CD4-positive, alpha-beta T cell (primary cell): ENCODE measurements at places on chromosomes 1 and 21.

GRCh38 chr1:192442736-192443135, 125.9 kb downstream of the RGS21 start:
- DNase-seq, result no peak

DNA sequence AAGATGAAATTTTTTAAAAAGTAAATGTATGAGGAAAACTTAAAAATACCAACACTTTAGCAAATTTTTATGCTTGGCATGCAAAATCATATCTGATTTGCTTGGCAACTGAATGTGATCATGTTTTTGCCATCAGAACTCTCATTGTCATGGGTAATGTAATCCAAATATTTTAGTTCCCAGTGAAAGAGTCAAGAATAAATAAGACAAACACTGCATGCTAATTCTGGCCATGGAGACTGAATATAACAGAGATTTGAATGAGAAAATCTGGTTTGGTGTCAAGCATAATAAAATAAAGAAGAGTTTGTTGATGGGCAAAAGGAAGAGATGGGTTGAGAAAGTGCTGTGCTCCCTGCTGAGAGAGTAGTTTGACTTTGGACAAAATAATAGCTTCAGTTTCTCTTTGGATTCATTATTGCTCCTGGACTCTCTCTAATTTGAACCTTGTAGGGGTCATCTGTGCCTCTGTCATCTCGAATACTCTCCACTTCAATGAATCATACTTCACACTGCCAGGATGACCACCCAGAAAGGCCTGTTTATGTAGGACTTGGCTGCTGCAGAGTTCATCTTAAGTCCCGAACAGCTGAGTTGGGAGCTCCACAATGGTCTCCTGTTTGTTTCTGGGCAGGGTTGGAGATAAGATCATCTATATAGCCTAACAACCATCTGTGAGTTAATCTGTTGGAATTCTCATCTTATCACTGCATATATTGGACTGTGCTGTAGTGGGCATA, 34.4 kb downstream of the ADAMTS1 start:
- DNase-seq, result no peak

GRCh38 chr1:37673920-37674319, 18.4 kb upstream of the CDCA8 start:
- DNase-seq, result peak; percentile 43

DNA sequence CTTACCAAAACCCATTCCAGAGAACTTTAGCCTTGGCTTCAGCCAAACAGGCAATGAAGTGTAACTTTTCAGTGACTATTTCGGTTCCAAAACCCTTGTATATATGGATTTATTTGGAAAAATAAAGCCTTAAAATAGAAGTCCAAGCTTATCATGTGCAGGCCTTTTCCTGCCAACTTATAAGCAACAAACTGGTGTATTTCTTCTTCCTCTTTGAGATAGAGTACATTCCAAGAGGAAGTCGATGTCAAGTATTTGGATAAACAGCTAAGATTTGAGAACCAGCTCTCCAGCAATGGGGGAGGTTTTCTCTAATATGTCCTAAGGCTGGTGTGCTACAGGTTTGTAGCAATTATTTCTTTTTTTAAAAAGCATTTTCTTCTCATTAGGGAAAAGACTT, 407.8 kb downstream of the DUSP10 start:
- DNase-seq, result no peak

DNA sequence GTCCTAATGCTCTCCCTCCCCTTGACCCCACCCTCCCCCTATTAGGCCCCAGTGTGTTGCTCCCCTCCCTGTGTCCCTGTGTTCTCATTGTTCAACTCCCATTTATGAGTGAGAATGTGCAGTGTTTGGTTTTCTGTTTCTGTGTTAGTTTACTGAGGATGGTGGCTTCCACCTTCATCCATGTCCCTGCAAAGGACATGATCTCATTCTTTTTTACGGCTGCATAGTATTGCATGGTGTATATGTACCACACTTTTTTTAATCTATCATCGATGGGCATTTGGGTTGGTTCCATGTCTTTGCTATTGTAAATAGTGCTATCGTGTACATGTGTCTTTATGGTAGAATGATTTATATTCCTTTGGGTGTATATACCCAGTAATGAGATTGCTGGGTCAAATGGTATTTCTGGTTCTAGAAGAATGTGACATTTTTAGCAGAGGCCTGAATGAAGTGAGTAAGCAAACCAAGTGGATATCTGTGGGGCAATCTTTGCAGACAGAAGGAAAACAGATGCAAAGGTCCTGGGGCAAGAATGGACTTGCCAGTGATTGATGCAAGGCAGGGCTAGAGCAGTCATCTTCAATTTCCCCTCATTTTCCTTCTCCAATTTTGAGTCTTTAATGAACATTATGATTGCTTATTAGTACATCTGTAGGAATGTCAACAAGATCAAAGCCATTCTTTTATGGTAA, 50.2 kb downstream of the UBE4B start:
- DNase-seq, result no peak

DNA sequence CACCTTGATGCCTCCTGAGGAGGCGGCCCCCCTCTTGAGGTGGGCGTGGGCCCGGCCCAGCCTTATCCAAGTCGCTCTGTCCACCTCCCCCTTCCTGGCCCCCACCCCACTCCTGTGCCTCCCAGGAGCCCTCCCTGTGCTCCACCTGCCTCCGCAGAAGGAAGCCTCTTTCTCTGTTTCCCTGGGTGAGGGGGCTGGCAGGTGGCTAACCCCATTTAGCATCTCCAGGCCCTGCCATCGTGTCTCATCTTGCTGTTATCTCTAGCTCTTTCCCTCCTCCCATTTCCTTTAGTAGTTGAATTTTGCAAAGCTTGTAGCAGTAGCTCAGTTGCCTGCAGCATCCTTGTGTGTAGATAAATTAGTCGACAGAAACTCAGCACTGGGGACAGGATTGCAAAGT, 7.2 kb downstream of the RNF187 start:
- no peak for DNase-seq

DNA sequence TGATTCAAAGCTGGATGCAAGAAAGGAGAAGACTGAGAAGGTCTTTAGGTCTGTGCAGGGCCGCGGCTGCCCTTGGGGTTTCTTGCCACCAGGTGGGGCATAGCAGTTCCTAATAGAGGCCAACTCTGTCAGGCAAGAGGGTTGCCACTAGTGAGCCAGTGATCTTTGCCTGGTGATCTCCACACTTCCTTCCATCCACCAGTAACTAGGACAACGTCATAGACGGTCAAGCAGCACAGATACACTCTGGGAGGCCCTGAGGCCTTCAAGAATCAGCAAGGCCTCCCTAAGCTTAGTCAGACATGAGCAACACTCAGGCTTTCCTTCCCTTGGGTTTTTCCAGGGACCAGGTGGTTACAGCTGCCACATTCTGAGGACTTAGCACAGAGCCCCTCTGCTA, 32.9 kb upstream of the ATP2B4 start:
- peak; percentile 64 for DNase-seq

- peak; percentile 62 for DNase-seq
Observed at GRCh38 chr1:113929750-113930498, 800 bp downstream of the HIPK1 start.

DNA sequence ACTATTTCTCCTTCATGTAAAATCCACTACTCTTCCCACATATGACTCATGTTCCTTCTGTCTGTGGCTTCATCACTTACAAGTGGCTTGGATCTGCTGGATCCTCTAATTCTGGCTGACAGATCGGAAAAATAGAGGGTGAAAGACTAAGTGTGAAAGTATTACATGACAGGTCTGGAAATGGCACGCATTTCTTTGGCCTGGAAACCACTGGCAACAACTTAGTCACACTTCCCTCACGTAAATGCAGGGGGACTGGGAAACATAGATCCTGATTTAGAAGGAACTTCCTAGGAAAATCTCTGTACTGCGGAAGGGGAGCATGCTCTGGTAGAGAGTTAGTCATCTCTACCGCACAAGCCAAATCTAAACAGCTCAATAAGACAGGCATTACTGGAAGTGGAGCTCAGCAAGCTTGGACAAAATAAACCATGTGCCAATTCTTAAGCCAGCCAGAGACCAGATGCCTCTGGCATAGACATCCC, 305.4 kb upstream of the PTBP2 start:
- DNase-seq, result no peak

GRCh38 chr1:8411803-8412182, 93.9 kb downstream of the SLC45A1 start:
- no peak for DNase-seq

DNA sequence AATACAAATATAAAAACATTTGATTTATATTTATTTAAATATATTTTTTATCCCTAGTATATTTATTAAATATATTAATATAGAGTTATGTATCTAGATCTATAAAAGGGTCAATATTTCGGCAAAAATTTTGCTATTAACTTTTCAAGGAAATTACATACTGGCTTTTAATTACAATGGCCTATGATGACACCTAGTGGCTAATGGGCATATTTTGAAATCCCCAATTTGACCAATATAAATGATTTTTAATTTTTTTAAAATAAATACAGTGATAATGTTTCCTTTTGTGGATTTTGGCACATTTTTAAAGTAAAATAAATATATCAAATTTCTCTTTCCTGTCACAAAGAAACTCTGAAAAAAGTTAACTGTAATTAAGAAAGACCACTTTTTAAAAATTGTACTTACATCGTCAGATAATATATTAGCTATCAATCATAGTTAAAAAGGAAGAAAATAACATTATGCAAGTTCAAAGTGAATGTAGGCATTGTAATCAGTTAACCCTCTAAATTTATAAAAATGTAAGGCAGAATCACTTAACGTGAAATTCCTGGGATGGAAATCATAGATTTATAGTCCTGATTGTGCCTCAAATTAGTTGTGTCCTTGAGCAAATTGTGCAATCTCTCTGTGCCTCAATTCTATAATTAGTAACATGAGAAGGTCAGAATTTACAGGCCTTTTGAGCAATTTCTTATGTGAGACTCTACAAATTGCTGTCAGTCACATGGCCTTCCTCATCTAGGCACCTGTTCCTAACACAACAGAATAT, 25.6 kb upstream of the RGS13 start:
- peak; percentile 63 for DNase-seq

GRCh38 chr1:7233646-7234470, 448.6 kb downstream of the CAMTA1 start:
- no peak for DNase-seq

GRCh38 chr1:15296585-15297321, 49.7 kb downstream of the FHAD1 start:
- no peak for DNase-seq

DNA sequence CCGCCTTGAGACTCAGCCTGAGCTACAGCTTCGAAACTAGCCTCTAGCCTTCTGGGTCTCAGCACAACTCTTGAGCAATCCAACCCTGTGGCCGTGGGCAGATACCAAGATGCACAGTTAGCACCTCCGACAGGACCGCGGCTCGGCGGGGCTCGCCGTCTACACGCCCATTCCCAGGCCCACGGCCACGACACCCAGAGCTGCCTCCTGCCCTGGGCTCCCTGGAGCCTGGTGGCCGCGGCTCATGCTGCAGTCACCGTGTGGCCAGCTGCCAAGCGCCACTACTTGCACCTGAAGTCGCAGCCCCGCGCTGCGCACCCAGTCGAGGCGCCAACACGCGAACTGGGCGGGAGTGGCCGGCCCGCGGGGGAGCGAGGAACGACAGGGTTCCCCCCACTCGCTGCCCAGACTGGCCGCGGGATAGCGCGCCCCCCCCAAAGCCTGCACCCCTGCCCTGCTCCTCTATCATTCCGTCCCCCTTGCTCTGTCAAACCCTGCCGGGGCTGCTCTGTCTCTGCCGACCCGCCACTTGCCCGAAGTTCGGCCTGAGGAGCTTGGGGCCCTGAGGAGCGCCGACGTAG, 729 bp upstream of the CDCA8 start:
- DNase-seq, result peak; percentile 5

GRCh38 chr1:97996880-97997279, 76.0 kb upstream of the DPYD start:
- DNase-seq, result no peak

- DNase-seq, result no peak
Observed at GRCh38 chr1:27133158-27133557, 21.8 kb downstream of the SLC9A1 start.

GRCh38 chr1:184479435-184480167, 92.8 kb downstream of the C1orf21 start:
- no peak for DNase-seq

GRCh38 chr1:17251701-17252376, 2.9 kb downstream of the PADI3 start:
- no peak for DNase-seq

GRCh38 chr21:40029888-40030287, 162.7 kb downstream of the PCP4 start:
- no peak for DNase-seq

- DNase-seq, result peak; percentile 68
Observed at GRCh38 chr1:234326497-234327366, 46.5 kb upstream of the COA6 start.

DNA sequence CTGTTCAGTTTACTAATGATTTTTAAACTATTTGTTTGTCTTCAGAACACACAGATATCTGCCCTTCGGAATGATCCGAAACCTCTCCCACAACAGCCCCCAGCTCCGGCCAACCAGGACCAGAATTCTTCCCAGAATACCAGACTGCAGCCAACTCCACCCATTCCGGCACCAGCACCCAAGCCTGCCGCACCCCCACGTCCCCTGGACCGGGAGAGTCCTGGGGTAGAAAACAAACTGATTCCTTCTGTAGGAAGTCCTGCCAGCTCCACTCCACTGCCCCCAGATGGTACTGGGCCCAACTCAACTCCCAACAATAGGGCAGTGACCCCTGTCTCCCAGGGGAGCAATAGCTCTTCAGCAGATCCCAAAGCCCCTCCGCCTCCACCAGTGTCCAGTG, 51.6 kb downstream of the ACP6 start:
- DNase-seq, result no peak

GRCh38 chr1:228176461-228177182, 11.0 kb downstream of the IBA57 start:
- DNase-seq, result no peak

DNA sequence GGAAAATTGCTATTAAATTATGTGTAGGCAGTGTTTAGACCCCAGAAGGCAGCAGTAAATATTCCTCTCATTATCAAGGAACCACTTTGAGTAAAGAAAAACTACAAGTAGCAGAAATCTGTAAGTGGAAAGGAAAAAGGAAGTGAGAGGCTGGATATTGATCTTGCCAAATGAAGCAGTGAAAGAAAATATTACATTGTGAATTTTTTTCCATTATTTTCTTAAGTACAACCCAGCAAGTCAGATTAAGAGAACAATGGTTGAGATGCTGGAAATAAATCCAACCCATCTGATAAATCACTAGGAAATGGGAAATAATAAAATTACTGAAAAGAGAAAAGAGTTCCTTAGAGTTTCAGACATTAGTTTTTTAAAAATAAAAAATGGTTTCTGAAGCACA, 106.7 kb downstream of the HMCN1 start:
- no peak for DNase-seq

GRCh38 chr1:216682752-216683151, 40.5 kb downstream of the ESRRG start:
- DNase-seq, result no peak

DNA sequence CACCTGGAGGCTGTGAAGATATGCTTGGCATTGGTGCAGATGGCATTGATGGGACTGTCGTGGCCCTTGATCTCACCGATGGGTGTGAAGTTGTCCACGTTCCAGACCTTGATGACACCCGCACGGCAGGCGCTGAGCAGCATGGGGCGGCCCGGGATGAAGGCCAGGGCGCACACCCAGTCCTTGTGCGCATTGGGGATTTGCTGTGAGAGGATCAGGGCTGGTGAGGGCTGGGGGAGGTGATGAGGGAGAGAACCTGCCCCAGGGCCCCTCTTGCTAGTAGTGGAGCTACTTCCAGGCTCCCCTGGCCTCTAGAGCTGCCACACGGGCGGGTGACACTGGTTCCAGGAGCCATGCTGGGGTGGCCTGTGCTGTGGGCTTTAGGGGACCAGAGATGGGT, 48.8 kb downstream of the KIF21B start:
- DNase-seq, result no peak

- no peak for DNase-seq
Observed at GRCh38 chr1:151680826-151681225, 35.8 kb downstream of the CELF3 start.
